ENCODE measurements at places on chromosomes 7 and 10.
A peak's percentile ranks its signal among the peaks of the same experiment; 100 is the strongest.

DNA sequence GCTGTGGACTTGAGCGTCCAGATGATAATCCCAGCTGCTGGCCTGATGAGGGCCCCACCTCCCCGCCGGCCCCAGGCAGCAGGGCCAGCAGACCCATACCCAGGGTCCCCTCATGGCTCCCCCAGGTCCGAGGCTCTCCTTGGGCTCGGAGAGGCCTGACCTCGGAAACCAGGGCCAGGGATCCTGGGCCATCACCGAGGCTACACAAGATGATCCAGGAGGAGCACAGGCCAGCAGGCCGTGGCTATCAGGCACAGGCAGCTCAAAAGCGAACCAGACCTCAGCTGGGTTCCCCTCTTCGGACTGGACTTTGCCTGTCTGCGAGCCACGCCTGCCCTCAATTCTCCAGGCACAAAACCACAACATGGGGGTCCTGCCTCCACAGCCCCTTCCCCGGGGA, 17.4 kb downstream of the PDGFA start:
- DNase-seq: no peak

DNA sequence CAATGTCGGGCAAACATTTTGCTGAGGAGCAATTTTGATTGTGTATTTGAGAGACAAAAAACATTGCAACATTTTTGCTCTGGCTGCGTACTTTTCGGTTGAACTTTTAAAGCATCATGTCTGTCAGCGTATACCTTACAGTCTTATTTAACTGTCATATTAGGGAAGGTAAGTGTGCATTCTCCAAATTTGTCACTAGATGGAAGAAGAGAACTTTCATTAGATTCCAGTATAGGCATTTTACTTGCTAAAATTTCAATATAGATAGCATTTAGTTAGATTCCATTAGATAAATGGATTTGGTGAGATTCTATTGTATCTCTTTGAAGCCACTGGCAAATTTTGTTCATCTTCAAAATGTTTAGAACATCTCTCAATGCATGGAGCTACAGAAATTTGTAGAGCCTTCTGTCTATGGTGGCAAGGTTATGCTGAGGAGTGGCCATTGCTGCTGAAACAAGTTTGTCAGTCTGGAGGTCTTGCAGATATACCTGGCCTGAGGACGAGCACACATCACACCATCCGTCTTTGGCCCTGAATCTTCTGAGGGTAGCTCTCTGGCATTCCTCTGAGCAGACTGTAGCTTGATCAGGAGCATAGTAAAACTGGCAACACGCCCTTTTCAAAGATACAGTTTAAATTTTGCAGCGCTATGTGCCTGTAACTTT, 437.5 kb upstream of the MBL2 start:
- no peak for DNase-seq

- no peak for DNase-seq
Observed at GRCh38 chr7:106848851-106849442, 16.1 kb upstream of the PIK3CG start.

- no peak for DNase-seq
Observed at GRCh38 chr7:101978683-101979082, 161.3 kb downstream of the CUX1 start.

GRCh38 chr10:125064681-125065492, 95.5 kb downstream of the CTBP2 start:
- DNase-seq: peak; percentile 12

DNA sequence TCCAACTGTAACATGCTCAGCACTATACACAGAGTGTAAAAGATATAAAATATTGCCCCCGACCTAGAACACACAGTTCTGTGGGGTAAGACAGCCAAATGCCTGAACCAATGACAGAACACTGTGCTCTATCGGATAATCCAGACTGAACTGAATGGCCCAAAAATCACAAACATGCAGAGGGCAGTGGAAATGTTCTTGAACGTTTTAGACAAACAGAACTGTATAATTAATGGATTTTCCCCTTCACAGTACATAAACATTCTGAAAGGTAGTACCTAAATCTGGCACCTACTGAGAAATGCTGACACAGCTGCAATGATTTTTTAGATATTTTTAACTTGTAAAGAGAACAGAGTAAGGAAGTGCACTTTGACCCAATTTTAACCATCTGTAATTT, 33.4 kb downstream of the PARD3 start:
- DNase-seq: no peak

GRCh38 chr10:75076348-75076747, 35.1 kb upstream of the SAMD8 start:
- DNase-seq: no peak

DNA sequence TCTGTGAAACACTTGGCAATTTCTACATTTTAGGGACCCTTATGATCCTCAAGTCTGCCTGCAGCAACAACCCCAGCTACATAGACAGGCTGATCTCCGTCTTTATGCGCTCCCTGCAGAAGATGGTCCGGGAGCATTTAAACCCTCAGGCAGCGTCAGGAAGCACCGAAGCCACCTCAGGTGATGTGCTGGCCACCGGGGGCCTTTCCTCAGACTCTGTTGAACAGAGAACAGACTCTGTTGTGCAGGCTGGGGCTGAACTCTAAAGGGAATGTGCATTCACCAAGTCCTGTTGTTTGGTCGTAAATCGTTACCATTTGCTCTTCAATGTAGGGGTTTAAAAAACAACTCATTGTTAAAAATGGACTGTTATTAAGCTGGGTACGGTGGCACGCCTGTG, 86.3 kb downstream of the TRRAP start:
- no peak for DNase-seq

DNA sequence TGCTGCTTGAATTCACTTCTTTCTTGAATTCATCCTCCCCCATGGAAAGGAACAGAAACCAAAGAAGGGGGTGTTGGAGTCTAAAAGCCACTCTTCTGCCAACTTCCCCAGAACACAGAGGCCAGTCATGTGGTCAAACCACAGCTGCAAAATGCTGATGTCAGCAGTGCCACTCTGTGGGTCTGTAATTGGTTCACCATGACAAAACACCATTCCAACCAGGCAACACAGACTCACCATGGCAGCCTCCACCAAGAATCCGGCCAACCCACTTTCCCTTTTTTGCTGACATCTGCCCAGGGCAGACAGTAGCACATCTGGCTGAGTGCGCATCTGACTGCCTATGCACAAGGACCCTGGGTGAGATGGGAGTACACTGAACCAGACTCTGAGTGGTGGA, 16.8 kb downstream of the OSBPL3 start:
- peak; percentile 46 for DNase-seq

DNA sequence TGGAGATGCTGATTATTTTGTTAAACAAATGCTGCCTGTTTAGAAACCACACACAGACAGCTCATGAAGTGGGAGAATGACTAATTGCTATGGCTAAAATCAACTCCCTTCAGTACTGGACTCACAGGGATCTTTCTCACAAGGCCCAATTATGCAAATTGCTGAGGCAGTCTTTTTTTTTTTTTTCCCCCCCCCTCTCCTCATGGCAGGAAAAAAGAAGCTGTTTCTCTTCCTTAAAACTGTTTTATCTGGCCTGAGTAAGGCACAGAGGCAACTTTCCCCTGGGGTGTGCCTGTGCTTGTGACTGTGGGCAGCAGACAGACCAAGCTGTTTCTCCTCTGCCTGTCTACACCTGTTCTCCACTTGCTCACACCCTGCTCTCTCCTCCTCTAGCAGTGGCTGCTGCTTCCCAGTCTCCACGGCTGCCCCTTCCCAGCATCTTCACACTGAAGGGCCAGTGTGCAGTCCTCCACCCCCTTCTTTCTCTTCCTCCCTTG, 65.4 kb upstream of the STEAP1B start:
- DNase-seq: no peak

GRCh38 chr7:1234049-1234880, 1.6 kb downstream of the UNCX start:
- DNase-seq: no peak

- DNase-seq: no peak
Observed at GRCh38 chr7:31699050-31699449, 12.0 kb downstream of the PPP1R17 start.

- DNase-seq: no peak
Observed at GRCh38 chr10:62498271-62498670, 124.1 kb downstream of the ZNF365 start.

GRCh38 chr10:132113206-132113605, 47.5 kb downstream of the JAKMIP3 start:
- no peak for DNase-seq

- DNase-seq: no peak
Observed at GRCh38 chr7:504221-505111, 15.2 kb downstream of the PDGFA start.

- DNase-seq: no peak
Observed at GRCh38 chr7:45699726-45700390, 125.7 kb downstream of the ADCY1 start.

GRCh38 chr7:22173685-22174573, 183.0 kb downstream of the RAPGEF5 start:
- peak; percentile 10 for DNase-seq

DNA sequence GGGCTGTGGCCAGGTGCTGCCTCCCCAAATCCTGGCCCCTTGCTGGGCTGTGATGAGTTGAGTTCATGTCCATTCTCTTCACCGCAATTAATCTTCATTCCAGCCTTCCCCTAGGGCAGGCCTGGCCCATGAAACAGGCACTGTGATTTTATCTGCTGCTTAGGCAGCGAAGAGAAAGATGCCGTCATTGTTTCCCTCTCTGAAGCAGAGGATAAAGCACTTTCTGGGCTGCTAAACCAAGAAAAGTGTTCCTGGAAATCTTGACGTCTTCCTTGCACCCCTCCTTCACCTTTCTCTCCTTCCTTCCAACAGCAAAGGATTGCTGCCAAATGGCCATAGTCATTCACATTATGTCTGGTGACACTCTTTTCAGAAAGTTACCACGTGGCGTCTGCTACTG, 265.9 kb downstream of the ZEB1 start:
- no peak for DNase-seq

DNA sequence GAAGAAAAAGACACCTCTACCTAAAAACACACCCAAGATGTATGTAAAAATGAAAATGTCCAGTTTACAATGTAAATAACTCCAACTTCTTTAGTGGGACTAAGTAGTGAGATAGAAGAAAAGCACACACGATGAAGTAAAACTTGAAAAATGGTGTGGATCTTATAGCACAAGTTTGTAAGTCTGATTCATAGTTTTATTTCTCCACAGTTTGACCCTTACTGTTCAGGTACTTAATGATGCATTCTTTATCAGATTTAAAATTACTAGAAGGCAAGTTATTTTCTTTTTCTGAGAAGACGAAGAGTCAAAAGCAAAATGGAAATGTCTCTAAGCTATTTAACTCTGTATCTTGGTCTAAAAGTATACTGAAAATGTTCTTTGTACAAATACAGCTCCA, 6.1 kb downstream of the NAMPT start:
- no peak for DNase-seq

- DNase-seq: no peak
Observed at GRCh38 chr7:155998766-155999630, 186.7 kb upstream of the SHH start.

DNA sequence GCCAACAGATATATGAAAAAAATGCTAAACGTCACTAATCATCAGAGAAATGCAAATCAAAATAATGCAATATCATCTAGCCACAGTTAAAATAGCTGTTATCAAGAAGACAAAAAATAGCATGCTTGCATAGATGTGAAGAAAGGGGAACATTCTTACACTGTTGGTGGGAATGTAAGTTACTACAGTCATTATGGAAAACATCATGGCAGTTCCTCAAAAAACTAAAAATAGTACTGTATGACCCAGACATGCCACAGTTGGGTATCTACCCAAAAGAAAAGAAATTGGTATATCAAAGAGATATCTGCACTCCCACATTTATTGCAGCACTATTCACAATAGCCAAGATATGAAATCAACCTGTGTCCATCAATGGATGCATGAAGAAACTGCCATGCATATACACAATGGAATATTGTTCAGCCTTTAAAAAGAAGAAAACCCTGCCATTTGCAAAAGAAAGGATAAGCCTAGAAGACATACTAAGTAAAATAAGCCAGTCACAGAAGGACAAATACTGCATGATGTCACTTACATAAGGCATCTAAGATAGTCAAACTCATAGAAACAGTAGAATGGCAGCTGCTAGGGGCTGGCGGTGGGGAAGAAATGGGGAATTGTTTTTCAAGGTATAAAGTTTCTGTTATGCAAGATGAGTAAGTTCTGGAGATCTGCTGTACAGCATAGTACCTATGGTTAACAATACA, 107.0 kb downstream of the PTPN20 start:
- DNase-seq: no peak

DNA sequence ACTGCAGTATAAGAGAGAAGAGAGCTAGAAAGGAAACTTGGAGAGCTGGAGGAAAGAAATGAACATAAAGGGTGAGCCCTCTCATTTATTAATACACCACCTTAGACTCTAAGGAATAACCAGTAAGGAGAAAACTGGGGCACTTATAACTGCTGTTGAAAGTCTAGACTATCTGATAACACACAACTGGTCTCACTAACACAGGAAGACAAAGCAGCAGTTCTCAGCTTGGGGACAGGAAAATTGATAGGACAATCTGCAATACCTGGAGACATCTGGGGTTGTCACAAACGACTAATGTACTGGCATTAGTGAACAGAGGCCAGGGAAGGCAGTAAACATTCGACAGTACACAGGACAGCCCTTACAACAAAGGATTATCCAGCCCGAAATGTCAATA, 6.8 kb downstream of the ELMO1 start:
- DNase-seq: no peak

- no peak for DNase-seq
Observed at GRCh38 chr10:14485986-14486385, 155.3 kb upstream of the FRMD4A start.

GRCh38 chr7:2499719-2500430, 19.7 kb upstream of the LFNG start:
- no peak for DNase-seq

DNA sequence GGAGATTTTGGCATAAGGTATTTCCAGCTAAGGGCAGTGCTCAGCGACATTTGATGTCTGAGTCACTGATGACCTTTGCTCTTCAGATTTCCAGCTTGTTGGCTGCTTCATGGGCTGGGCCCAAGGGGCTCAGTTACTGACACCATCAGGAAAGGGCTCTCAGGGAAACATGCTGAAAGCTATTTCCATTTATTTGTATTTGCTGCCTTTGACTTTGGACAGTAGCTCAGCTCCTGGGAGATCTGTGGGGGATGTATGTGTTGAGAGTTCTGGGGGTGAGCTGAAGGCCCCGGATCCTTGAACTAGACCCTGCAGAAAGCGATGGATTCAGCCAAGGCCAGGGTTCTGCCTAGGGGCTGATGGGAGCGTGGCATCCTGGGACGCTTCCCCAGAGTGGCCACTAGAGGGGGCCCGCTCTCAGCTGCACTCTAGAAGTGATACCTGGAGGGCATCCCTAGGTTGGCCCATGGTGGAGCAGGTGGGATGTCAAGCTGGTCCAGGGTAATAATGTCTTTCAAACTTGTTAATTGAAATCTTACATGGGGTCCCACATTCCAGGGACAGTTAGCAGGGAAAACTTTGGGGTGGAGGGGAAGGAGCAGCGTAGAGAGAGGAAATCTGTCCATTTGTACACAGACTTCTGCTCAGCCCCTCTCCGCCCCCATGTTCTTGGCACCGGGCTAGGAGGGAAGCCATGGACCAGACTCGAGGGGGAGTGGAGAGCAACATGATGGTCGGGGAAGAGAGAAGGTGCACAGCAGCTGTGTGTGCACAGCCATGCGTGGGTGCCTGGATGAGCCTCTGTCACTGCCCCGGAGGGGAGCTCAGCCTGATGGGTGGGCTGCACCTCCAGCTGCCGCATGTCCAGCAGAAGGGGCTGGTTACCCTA, 3.0 kb upstream of the BTBD16 start:
- peak; percentile 33 for DNase-seq
